ENCODE measurements at places on chromosomes 13 and 19.

DNA sequence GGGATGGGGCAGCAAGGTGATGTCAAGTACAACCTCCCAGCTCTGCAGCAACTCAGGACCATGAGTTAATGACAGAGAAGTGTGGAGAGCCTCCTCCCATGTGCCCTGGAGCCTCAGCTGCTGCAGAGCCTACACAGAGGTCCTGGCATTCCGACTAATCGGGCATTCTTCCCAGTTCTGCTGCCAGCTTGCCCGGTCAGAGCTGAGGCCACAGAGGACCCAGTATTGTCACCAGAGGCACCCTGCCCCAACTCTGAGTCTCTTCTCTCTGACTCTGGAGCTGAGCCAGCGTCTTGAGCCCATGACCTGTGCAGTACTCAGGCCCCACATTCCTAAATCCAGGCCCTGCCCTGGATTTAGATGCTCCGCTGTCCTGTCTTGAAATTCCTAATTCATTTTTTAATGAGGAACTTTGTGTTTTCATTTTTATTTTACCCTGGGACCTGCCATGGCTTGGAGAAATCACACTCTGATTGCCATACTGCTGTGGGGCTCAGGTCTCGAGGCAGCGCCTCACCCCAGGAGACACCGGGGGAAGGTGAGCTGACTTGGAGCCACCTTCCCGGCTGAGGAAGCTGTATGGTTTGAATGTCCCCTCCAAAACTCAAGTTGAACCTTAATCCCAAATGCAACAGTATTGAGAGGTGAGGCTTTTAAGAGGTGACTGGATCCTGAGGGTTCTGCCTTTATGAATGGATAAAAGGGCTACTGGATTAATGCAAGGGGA lies 144.9 kb upstream of the ZNF507 start:
- H3K4me3 ChIP-seq: no peak overlapping the region
- DNase-seq: no peak
- H3K27me3 ChIP-seq: no peaks in the 10 kb centered on the region
- no peaks in the 10 kb centered on the region for H3K4me1 ChIP-seq
- H3K36me3 ChIP-seq: no peaks in the 10 kb centered on the region

DNA sequence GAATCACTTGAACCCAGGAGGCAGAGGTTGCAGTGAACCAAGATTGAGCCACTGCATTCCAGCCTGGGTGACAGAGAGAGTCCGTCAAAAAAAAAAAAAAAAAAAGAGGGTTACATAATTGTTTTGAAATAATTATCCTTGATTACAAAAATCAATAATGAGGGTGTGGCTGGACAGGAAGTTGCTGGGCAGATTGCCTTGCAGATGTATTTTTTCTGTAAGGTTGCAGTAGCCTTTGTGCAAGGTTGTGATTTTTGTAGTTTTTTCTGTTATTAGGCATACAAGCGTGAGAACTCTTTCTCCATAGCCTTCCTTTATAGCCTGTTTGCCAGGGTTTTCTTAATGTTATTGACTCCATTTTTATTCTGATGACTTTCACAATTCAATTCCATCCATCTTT lies 40.7 kb upstream of the SIN3B start:
- DNase-seq: no peak
- H3K4me3 ChIP-seq: no peak overlapping the region
- H3K36me3 ChIP-seq: no peaks in the 10 kb centered on the region
- H3K27me3 ChIP-seq: no peaks in the 10 kb centered on the region
- no peak overlapping the region for H3K27ac ChIP-seq

- H3K36me3 ChIP-seq: no peaks in the 10 kb centered on the region
- no peak overlapping the region for H3K4me3 ChIP-seq
- no peak overlapping the region for H3K27ac ChIP-seq
- H3K4me1 ChIP-seq: no peaks in the 10 kb centered on the region
- H3K27me3 ChIP-seq: no peaks in the 10 kb centered on the region
- no peak for DNase-seq
Measured at GRCh38 chr13:112625698-112626097, 37.7 kb upstream of the TUBGCP3 start.

DNA sequence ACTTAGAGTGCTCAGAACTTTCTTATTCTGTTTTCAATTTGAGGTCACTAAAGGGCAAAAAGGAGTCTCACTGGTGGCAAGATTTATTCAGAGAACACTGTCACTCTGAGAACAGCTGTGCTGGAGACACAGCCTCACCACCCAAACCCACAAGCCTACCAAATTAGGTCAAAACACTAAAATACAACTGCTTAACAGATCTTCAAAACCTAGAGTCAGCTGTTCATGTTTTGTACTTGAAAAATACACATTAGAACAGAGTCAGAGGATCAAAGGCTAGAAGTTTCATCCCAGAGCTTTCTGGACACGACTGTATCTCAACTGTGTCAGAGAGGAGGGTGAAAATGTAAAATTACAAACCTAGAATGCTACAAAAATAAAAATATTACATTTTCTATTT lies 89.3 kb downstream of the MIPEP start:
- H3K4me3 ChIP-seq: no peak overlapping the region
- no peaks in the 10 kb centered on the region for H3K27me3 ChIP-seq
- H3K27ac ChIP-seq: no peak overlapping the region
- H3K4me1 ChIP-seq: no peaks in the 10 kb centered on the region
- H3K36me3 ChIP-seq: no peaks in the 10 kb centered on the region
- DNase-seq: no peak

Data from mesendoderm (in vitro differentiated cells).